Right forelimb (tissue), 1 donor: ENCODE measurements at places on chromosomes 4 and X.

- no peak for DNase-seq
These were observed 142.4 kb upstream of the ANKRD50 start for GRCh38 chr4:124854968-124855367.

GRCh38 chr4:168868044-168868781 is 141.8 kb downstream of the CBR4 start:
- no peak for DNase-seq

- no peak for DNase-seq
These were observed 210.9 kb downstream of the GRID2 start for GRCh38 chr4:92514627-92515026.

DNA sequence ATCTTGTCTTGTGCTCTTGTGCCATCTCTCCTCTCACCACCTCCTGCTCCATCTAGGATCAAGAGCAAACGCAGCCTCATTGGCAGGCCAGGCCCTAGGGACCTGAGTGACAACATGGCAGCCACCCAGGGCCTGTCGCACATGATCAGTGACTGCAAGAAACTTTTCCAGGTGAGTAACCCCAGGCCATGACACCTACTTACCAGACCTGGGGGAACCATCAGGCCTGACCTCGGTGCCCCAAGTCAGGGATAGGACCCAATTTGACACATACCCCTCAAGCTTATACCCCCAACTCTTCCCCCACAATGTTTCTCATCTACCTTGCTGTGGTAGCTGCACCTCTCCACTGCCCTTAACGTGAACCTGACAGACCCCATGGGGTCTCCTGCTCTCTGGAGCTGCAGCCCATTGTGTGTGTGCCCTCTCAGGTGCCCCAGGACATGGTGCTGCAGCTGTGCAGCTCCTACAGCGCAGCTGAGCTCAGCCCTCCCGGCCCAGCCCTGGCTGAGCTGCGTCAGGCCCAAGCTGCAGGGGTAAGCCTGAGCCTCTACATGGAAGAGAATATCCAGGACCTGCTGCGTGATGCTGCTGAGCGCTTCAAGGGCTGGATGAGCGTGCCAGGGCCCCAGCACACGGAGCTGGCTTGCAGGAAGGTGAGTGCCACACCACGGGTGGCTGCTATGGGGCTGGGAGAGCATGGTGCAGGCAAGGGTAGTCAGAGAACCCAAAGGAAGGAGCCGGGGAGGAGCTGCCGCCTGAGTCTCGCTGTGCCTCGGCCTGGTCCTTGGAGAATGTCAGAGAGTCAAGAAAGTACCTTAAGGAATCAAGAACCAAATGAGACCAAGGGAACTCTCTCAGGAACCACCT is 74.8 kb downstream of the STARD8 start:
- no peak for DNase-seq

DNA sequence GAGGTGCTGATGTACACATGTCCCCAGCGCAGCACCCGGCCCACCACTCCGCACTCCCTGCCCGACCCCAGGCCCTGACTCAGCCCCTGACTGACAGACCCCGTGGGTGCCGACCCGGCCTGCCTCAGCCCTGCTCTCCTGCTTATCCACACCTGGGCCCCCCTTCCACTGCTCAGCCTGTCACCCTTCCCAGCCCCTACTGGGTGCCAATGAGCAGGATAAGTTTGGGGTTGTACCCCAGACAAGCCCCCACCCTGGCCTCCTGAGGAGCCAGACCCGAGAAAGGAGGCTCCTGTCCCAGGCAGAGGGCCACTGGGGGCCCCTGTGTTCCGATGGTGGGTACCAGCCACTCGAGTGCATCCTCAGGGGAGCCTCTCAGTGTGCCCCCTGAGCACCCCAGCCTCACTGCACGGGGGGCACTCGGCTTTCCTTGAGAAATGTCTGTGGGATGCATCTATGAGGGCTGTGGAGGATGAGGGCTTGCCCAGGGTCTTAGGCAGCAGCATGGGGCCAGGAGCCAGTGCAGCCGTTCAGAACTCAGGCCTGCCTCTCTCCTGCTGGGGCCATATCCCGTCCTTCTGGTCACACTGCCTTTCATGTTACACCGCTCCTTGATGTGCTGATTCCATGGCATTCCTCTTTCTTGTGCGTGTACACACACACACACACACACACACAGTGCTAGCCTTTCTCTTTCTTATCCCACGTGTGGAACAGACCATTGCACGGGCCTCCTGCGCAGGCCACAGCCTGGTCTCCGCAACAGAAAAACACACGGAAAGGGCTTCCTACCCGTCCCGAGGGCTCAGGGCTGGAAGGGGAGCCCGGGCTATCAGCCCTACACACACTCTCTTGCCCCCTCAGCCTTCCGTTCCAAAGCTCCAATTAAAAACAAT is 220.1 kb upstream of the PSAPL1 start:
- DNase-seq = no peak

DNA sequence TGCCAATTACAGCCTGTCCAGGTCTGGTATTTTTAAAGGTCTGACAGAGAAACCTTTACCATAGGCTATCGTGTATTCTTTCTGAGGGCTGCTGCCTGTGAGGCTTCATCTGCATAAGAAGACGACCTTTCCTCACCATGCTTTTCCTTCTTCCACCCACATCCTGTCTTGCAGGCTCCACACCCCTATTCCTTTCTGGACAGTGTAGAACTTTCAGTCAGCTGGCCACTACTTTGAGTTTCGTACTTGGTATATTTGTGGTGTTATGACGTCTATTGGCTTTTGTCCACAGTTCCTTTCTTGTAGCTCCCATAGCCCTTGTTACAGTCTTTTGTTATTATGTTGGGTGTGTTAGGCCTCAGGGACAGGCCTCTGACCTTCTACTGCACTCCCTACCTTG is 311.4 kb downstream of the RAPGEF2 start:
- no peak for DNase-seq
